D341Med (cell line): ENCODE measurements at places on chromosomes 4 and X.

DNA sequence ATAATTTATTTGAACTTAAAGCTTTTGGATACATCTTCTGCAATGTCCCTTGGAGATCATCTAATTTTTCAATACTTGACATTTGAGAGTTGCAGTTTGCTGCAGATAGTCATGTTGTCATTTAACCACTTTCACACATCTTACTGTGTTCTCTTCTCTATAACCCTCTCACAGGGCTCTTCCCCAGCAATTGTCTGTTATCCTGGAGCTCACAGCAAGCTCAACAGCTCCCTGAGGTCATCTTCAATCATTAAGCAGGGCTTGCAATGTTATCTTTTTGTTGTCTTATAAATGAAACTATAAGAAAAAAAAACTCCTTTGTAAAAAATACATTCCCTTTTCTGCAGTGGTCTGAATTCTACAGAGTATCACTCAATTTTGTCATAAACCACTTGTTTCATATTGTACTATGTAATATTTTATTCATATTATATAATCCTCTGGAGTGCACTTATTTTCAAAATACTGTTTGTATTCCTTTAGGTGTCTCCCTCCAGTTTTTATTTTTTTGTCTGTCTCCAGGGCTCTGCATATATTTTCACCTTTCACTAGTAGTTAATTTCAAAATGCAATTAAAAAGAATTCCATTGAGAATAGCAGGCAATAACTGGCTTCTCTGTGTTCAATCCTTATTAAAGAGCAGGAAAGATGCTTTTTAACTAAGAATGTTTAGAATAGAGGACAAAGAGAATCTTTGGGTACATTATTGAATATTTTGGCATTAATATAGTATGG is 106.3 kb upstream of the ARSJ start:
- no peak for DNase-seq

DNA sequence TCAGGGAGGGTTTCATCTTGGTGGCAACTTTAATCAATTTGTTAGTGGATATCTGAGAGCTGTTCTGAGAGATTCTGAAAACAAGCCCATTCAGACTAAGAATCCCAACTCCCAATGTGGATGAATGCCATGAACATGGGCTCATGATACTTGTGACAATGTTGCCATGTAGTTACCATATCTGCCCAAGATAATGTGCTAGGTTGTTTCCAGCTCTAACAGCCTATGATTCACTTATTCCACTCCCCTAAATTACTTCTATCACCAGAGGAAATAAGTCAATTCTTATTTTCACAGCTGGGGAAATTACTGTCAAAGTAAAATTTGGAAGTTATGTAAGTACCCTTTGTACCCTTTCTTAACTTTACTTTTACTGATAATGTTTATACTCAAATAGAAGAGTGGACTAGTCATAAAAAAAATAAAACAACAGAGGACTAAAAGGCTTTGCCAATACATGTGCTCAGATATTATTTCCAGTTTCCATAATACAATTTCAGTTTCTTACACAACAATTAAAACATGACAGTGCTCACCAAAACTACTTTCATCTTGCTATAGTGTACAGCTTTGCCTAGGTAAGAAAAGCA is 1101.7 kb upstream of the INTU start:
- no peak for DNase-seq

GRCh38 chr4:143451186-143451585 is 62.3 kb upstream of the SMARCA5 start:
- DNase-seq, result peak; percentile 33

DNA sequence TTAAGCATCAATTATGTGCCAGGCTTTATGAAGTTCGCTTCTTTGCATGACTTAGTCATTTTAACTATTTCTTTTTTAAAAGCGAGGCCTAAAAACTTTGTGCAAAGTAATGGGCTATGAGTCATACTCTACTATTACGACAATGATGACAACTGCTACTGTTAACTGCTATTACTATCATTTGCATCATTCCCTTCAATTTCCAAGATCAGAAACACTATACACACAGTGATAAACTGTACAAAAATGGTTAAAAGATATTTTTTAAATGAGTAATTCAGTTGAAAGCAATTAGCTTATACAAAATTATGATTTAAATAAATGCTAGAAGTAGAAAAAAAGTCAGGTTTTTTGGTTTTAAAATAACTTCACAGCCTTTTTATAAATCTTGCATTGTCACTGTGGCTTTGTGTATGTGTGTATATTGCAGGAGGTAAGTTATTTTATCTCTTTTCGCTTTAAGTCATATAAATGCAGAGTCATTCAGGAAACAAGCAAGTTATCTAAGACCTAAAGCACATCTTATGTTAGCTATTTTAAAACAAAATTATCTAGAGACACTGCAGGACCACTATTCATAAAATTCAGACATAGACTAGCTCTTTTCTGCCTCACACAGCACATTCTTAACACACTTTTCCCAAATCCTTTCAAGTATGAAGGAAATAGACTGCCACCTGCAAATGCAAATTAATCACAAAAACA is 18.5 kb upstream of the CXCL3 start:
- no peak for DNase-seq
